PC-9 (cell line): ENCODE measurements at places on chromosomes 1 and 21.

- no peak for DNase-seq
Measured at GRCh38 chr1:25037174-25038074, 107.3 kb upstream of the RUNX3 start.

DNA sequence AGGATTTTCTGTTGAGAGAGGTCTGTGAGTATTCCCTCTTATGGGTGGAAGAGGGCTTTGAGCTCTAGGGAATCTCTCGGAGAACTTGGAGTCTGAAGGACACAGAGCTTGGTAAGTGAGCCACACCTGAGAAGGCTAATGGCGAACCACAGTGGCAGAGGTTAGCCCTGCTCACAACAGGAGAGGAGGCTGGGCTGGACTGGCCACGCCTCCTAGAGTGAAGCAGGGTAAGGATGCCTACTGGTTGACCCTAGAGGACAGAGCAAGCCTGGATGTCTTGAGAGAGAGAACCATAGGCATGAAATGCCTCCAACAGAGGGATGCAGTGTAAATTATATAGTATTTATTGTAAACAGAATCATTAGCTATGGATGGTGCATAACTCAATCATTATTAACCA, 232.6 kb downstream of the PCP4 start:
- DNase-seq = no peak

DNA sequence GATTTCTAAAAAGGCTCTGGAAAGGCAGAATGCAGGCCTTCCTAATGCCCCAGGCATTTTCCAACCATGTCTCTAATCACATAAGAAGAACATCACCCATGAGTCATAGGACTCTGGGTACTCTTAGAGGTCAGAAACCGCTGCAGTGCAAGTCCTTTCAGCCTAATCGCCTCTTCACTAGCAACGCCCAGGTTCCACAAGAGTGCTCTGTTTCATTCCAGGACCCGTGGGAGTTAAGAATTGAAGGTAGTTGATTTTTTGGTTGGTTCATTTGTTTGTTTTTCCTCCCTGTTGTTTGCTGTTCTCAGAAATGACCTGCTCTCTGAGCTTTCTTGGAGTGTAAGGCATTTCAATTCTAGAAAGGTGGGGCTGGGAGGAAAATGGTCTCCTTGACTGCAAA, 123.2 kb downstream of the NR5A2 start:
- DNase-seq = peak; percentile 47

GRCh38 chr1:44151332-44151731, 9.9 kb upstream of the KLF18 start:
- no peak for DNase-seq

GRCh38 chr1:36876990-36877389, 157.3 kb downstream of the GRIK3 start:
- no peak for DNase-seq

GRCh38 chr1:234989479-234990327, 138.9 kb downstream of the TOMM20 start:
- DNase-seq = no peak
